Activated CD4-positive, CD25-positive, alpha-beta regulatory T cell (primary cell): ENCODE measurements at places on chromosomes 5 and 9.

- DNase-seq: no peak
Observed at GRCh38 chr9:38112049-38112448, 43.0 kb upstream of the SHB start.

DNA sequence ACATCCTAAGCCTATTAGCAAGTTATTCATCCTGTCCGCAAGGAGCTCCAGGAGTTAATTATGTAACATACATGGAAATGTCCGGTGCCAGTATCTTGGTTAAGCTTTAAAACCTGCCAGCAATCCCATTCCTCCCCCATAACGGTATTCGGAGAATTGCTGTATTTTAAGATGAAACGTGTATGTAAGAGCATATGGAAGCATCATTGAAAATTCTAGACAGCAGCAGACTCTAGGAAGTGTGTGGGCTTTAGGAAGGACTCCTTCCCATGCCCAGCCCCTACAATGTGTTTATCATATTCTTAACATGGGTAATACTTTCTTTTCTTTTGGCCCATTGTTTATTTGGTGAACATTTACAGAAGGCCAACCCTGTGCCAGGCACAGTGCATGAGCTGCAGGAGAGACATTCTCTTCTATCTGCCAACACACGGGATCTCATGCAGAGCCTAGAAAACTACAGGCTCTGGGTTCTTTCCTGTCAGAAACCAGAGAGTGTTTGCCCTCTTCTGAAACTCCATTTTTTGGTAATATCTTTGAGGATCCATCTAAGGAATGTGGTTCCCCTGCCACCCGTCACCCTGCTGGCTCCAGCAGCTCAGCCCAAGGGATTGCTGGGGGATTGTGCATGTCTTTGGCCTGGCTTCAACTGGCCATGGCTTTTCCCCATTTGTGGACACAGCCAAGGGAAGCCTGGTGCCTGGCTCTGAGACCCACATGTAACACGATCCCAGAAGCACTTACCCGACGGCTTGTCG, 15.1 kb downstream of the ANGPTL2 start:
- DNase-seq: no peak

DNA sequence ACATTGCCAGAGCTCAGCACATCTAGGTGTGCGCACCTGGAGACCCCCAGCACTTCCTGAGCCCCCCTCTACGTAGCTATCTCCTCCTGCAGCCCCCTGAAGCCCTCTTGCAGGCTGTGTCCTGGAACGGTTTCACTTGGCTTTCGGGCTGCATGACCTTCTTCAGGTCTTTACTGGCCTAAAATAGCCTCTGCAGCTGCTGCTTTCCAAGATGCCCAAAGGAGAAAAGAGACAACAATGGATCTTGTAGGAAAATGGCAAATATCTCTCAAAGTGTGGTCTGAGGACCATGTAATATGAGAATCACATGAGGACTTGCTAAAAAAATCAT, 6.6 kb upstream of the ERMP1 start:
- DNase-seq: no peak

DNA sequence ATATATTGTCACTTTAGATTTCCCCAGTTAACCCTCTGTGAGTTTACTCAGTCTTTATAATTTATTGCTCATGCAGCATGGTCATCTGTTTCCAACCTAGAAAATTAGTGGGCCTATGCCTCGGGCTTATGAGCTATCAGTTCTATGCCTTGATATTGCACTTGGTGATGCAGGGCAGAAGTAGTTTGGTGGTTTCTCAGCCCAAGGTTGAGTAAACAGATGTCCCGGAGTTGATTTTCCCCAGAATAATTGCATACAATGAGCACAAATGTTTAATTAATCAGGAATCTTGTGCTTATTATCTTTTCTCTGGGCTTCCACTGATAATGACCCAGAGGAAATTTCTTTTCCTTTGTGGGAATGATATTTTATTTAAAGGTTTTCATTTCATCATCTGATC, 474.0 kb downstream of the CCDC171 start:
- no peak for DNase-seq

GRCh38 chr5:164097749-164098148, 592.3 kb downstream of the MAT2B start:
- DNase-seq: no peak

DNA sequence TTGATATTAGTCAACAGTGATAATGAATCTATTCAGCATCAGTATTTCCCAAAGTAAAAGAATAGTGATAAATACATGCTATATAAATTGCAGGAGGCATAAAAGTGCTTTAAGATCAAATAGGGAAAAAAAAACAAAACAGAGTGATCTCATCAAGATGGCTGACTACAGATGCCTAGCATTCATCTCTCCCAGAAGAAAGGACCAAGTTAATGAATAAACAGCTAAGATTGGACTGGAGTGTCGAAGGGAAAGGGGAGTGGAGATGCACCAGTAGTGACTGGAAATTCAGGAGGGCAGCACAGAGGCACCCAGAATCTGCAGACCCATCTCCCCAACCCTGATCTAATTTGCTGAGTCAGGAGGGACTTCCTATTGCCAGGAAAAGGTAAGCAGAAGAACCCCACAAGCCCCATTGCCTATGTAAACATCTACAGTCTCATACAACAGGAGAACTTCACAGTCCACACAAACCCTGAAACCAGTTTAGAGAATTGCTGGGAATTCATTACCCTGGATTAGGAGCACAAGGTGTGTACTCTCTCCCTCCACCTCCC, 699.4 kb downstream of the PTPRD start:
- no peak for DNase-seq

GRCh38 chr5:63686938-63687337, 275.3 kb downstream of the HTR1A start:
- no peak for DNase-seq

DNA sequence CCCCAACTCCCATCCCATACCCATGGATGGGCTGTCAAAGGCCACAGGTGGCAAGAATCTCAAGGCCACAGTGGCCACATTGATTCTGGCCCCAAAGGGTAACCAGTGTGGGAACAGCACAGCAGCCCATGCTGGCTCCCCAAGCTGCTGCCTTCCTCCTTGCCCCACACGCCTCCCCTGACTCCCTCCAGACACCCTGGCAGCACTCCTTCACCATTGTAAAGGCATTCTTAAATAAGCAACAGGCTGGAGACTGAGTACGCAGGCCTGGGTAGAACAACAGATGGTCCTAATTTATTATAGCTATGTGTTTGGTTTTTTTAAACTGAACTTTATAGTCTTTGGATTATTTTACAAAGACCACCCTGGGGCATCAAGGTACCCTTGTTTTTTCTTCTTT, 158.8 kb downstream of the TSSK1B start:
- no peak for DNase-seq

GRCh38 chr5:141695627-141696215, 13.7 kb upstream of the ARAP3 start:
- no peak for DNase-seq

DNA sequence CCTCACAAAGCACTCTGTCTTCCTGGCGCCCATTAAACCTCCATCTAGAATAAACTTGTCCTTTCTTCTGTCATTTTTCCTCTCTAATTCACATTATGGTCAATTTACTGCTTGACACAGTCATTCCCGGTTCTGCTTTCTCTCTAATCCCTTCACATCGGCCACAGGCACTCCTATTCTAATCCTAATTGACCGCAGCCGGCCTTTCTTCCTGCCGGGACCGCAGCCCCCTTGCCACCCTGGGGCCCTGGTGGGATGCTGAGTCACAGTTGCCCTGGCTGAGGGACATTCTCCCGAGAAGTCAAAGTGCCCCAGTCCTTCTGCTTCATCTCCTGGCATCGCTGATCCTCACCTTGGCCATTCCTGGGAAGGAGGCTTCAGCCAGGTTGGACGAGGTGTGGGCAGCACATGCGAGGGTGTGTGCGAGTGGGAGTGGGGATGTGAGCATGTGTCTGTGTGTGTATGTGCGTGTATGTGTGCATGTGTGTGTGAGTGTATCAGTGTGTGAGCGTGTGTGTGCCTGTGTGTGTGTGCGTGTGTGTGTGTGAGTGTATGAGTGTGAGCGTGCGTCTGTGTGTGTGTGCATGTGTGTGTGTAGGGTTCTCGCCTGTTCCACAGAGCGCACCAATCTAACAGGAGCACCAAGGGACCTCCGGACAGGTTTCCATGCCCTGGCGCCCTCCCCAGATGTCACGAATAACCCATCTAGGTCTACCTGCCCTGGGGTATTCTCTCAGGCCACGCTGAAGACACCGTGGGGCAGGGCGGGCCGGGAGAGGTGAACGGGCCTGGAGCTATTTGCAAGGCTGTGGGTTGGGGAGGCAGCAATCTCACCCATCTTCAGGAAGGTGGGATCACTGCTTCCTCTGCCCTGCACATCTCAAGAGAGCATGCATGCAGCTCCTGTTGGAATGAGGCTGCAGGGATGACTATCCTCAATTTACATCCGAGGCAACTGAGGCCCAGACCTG, 191.2 kb downstream of the PAX5 start:
- no peak for DNase-seq

- no peak for DNase-seq
Observed at GRCh38 chr9:130180516-130180915, 8.3 kb downstream of the NCS1 start.

DNA sequence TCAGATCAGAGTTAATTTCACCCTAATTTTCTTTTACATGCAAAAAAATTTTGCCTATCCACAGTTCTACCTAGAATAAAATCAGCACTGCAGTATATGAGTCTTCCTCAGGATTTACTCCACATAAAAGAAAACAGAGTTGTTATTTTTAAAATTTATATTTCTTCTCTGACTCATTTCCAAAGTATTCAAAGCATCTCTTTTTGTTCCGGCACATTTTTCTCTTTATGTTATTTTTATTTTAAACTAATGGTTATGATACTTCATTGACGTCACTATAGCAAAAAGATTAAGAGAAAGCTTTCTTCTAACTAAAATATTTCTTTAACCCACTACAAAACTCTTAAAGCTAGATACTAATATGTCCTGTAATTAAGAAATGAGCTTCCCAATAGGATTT, 590.4 kb downstream of the PRELID2 start:
- DNase-seq: no peak

DNA sequence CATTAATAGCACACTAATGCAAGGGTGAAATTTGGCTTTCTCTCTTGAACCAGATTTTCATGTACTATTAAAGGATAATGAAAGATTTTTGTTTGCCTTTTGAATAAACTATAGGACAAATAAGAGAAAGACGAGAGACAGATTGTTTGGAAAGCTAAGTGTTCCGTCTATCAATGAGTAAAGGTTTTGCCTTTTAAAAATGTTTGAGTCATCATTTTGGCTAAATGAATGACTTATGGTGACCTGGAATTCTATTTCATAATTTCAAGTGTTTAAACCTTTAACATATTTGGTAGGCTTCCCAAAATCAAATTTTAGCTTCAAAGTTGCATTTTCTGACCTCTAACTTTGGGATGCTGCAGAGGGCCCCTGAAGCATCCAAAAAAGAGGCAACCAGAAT, 145.2 kb downstream of the SLC25A46 start:
- DNase-seq: no peak

DNA sequence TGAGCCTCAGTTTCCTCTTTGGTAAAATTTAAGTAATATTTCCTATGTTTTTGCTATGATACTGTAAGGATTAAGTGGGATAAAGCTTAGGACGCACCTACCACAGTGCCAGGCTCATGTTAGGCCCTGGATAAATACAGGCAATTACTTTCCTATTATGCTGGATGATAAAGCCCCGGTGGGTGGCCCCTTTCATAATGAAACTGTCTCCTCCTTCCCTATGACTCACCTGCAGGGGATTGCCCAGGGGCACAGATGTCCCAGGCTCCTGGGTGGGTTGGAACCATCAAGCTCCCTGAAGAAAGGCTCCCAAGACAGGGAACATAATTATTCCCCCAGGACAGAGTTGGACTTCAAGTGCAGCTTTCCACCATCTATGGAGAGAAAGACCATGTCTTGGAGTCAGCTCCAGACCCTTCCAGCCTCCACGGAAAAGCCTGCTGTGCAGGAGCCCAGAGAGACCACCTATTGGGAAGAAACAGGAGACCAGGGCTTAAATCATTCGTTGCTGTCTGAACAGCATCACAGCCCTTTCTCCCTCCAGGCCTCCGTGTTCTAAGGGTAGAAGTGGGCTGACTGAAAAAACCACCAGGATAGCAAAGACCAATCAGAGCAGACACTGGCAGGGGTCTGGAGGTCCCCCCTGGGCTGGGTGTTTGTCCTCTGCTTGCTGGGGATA, 43.2 kb upstream of the FOXE1 start:
- DNase-seq: no peak

GRCh38 chr5:71839096-71839884, 120.2 kb downstream of the CARTPT start:
- no peak for DNase-seq

- DNase-seq: no peak
Observed at GRCh38 chr5:127306647-127307046, 16.1 kb downstream of the MEGF10 start.

- no peak for DNase-seq
Observed at GRCh38 chr9:27157736-27158135, 48.7 kb downstream of the TEK start.

DNA sequence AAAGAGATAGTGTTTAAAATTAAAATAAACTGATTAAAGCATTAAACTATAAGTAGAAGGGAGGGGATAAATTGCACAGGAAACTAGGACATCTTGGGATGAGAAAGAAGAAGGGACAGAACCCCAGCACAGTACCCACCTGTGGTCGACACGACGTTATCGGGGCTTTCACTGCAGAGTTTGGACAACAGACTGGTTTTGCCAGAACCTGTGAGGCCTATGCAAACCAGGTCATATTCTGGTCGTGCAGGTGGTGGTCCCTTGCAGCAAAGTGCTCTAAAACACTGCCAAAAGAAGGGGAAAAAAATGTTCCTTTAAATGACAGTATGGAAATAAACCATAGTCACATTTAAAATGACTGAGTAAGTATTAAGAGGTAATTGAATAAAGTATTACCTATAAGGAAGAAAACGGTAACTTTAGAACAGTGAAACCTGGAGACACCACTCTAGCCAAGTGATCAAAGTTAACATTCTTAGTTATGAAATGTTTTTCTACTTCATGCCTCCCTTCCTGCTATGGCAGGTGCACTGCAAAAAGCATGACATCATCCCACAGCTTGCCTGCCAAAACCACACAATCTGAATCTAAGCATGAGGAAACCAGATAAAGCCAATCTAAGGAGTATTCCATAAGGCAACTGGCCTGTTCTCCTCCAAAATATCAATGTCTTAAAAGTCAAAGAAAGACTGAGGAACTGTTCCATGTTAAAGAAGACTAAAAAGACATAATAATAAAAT, 138.6 kb downstream of the ARL15 start:
- no peak for DNase-seq
